NCI-H345 (cell line): ENCODE measurements at places on chromosomes 1 and 21.
A peak's percentile ranks its signal among the peaks of the same experiment; 100 is the strongest.

GRCh38 chr1:10909697-10910680 lies 102.5 kb upstream of the TARDBP start:
- peak; percentile 35 for DNase-seq

DNA sequence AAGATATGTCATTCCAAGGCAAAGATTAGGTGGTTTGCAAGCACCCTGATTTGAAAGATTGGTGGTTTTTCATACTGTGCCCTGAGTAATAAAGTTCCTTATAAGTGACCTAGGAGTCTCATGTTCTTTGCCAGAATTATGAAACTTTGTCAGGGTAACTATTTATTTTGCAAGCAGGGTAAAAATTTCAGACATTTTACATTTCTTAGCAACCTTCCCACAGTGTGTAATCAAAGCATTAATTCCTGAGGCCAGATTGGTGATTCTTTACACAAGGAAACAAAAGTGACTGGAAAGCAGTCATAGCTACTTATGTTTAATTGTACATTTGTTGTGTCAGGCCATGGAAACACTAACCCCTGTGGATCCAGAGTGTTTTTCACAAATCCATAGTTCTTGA lies 998.0 kb upstream of the B3GALT2 start:
- DNase-seq = no peak

DNA sequence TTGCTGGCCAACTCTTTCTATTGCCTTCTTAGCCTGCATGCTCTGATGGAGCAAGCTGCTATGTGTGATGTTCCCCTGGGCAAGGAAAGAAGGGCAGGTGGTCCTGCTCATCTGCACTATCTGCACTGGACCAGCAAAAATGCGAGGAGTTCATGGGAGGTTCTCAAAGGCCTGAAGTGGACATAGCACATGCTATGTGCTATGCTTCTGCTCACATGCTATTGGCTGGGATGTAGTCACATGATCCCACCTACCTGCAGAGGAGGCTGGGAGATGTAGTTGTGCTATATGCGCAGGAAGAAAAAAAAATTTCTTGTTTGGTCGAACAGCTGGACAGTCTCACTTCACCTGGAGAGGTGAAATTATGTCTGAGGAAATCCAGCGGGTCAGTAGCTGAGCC lies 587.7 kb downstream of the MATN1 start:
- no peak for DNase-seq

DNA sequence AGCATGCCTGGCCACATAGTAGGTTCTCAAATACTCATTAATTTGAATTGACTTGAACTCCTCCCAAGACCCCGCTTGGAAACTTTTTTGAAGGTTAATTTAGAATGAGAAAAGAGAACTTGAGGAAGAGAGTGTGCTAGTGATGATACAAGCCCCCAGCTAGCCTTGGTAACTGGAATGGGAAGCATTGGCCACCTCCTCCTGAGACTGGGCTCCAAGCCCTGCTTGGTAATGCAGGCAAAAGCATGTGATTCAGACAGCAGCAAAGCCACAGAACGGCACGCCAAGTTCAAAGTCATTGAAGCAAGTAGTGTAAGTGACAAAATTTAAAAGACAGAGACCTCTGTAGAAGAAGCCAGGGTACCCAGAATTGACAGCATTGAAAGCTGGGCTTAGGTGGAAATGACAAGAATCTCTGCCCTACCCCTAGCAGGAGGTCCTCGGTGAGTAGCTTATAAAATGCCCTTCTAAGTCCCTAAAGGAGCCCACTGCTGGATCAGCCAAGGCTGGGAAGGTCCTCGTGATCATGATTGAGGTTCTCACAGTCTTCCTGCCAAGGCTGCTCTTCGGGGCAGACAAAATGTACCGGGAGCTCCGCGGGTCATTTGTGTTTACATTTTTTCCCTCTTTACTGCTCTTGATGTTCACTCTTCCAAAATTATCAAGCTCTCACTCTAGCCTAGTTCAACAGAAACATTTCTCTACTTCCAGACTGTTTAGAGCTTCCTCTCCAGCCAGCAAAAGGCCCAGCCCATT lies 99.4 kb downstream of the TSEN15 start:
- no peak for DNase-seq

- no peak for DNase-seq
Measured at GRCh38 chr1:199029855-199030254, 391.0 kb downstream of the PTPRC start.
